Right renal cortex interstitium (tissue), 3 donors: ENCODE measurements at places on chromosomes 11 and 22. TPM values are rescaled to one million over a fixed set of nuclear protein-coding genes. Genes with fewer than 3 reads are reported as not detected.

The SNX32 gene
- polyA plus RNA-seq: 2.7 TPM

The JAML gene
- polyA plus RNA-seq: 2.4 TPM

The FGF4 gene
- not detected for polyA plus RNA-seq

The MPPED1 gene
- 0.76 TPM for polyA plus RNA-seq

The GAB2 gene
- polyA plus RNA-seq: 16.8 TPM

The DAGLA gene
- polyA plus RNA-seq: 2.6 TPM

The CHCHD10 gene
- polyA plus RNA-seq: 61.0 TPM

The KCNJ4 gene
- polyA plus RNA-seq: 0.10 TPM

The KRTAP5-10 gene
- polyA plus RNA-seq: 0.24 TPM
